ENCODE measurements at places on chromosomes 6 and 20.

GRCh38 chr6:133553652-133554051 is 312.5 kb downstream of the EYA4 start:
- no peak for DNase-seq

DNA sequence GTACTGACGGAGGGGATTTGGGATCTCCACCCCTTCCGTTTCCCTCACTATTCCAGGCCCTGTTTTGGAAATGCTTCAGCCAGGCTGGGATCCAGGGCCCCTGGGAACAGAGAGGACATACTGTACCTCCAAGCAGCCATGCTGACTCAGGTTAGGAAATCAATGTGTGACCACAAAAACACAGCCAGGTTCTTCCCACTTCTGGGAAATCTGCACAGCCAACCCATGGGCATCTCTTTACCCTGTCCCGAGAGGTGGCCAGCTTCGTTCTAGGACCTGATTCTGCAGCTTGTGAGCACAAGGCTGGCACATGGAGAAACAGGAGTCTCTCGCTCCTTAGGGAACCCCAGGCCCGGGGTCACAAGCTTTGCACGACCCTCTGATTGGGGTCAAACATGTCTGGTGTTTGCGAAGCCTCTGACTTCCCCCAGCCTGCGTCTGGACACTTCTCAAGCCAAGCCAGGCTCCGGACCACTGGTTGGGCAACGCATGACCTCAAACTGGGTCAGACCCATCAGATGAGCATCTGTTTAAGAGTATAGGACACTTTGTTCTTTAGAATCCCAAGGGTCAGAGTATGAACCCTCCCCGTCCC is 8.3 kb upstream of the TTPAL start:
- DNase-seq: no peak

GRCh38 chr6:27591699-27592480 is 119.0 kb upstream of the ZNF184 start:
- no peak for DNase-seq

DNA sequence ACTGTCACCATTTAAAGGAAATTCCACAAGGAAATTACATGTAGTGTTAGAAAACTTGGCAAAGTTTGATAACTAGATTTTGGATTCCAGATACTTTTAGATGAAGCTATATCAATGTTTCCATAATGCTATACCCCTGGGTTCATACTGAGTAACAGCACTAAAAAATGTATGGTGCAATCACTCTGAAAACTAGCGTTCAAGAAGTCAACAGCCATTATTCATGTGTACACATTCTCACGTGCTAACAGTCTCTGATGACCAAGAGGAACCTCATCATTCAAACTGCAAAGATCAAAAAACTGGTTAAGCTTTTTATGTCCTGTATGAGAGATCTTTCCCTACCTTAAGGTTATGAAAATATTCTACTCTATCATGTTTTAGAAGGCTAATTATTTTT is 197.6 kb downstream of the GMDS start:
- no peak for DNase-seq

DNA sequence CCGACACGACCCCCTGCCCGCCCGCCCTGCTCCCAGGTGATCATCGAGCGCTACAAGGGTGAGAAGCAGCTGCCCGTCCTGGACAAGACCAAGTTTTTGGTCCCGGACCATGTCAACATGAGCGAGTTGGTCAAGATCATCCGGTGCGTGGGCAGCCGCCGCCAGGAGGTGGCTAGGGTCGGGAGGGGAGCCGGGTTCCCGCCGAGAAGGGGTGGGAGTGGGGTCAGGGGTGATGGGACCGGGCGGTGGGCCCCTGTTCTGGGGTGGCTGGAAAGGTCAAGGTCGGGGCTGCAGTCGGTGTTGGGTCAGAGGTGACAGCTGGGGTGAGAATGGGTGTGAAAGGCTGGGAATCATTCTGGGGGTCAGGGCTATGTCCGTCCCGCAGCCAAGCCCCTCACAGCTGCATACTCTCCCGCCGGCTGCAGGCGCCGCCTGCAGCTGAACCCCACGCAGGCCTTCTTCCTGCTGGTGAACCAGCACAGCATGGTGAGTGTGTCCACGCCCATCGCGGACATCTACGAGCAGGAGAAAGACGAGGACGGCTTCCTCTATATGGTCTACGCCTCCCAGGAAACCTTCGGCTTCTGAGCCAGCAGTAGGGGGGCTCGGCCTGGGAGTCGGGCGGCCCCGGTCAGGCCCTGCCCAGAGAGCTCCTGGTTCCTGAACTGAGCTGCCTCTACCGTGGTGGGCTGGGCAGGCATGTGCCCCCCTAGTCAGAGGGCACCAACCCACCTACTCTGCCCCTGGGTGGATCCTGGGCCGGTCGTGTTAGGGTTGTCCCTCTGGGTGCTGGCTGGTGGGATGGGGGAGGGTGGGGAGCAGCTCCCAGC is 1.0 kb downstream of the MAP1LC3A start:
- no peak for DNase-seq

DNA sequence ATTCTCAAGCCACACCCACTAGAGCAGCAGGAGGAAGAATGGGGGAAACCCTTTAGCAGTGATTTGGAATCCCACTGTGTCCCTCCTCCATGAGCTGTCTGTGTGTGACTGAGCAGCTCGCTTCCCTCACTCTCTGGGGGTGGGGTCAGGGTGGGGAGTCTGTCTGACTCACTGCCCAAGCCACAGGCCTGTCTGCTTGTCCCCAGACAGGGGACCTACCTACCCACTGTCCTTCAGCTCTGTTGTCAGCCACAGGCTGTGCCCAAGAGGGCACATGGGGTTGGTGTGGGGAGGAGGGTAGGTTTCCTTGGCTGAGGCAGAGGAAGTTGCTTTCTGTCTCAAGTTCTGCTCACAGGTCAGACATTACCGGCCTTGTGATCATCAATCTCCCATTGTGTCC is 127.0 kb downstream of the MAFB start:
- DNase-seq: no peak

DNA sequence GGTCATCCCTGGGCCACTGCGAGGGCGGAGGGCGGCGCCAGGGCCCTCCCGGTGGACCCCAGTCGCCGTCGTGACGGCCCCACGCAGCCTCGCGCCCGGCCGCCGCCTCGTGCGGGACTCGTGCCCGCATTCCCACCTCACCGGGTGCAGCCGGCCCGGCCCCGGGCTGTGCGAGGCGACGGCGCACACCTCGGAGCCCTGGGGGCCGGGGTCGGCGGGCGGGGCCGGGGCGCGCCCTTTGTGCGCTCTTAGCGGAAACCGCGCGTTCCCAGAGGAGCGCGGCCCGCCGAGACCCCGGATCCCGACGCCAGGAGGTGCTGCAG is 5.5 kb upstream of the DLL1 start:
- no peak for DNase-seq

- DNase-seq: peak; percentile 47
Measured at GRCh38 chr6:26158581-26159356, 71.5 kb downstream of the HFE start.

GRCh38 chr6:113338644-113339043 is 518.5 kb upstream of the MARCKS start:
- DNase-seq: no peak

DNA sequence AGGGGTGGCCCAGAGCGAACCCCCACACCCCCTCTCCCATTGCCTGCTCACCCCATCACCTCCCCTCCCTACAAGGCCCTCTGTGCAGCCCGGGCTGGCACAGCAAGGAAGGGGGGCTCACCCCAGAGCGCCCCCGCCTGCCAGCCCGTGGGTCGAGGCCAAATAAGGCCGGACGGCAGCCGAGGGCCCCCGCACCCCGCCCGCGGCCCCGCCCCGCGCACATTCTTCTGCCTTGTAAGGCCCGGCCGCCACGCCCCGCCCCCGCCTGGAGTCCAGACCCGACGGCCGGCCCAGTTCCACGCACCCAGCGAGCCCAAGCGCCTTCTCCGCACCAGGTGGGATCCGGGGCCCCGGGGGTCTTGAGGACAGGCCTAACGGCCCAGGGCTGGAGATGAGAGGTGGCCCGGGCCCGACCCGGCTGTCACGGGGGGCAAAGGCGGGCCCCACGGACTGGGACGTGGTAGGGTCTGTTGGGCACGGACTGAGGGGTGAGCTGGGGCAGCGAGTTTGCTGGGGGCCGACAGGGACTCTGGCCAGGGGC is at the start of gene MYL9:
MYL9 (plus strand) TSS at position 293 of the 541 bp plus-strand sequence. CDS start 3,366 bp downstream, outside the sequence.
- DNase-seq: no peak

DNA sequence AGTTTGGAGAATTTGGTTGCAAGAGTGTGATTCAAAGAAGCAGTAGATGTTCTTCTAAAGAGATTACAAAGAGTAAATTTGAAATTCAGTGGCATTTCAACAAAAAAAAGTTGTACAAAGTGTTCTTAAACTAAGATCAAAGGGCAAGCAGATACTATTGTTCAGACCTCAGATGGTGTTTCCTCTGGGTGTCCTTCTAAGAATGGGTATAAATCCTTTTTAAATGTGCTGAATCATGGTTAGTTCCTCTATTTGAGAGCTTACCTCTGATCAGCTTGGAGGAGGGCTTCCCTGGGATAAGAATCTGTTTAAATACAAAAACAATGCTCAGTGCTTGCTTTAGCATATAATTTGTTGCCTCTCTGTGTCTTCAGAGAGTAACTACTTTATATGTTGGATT is 6.3 kb downstream of the BMP6 start:
- DNase-seq: no peak

- peak; percentile 26 for DNase-seq
Measured at GRCh38 chr20:59515013-59515905, 89.1 kb upstream of the PHACTR3 start.

GRCh38 chr6:102761872-102762271 is 1368.4 kb downstream of the GRIK2 start:
- no peak for DNase-seq

DNA sequence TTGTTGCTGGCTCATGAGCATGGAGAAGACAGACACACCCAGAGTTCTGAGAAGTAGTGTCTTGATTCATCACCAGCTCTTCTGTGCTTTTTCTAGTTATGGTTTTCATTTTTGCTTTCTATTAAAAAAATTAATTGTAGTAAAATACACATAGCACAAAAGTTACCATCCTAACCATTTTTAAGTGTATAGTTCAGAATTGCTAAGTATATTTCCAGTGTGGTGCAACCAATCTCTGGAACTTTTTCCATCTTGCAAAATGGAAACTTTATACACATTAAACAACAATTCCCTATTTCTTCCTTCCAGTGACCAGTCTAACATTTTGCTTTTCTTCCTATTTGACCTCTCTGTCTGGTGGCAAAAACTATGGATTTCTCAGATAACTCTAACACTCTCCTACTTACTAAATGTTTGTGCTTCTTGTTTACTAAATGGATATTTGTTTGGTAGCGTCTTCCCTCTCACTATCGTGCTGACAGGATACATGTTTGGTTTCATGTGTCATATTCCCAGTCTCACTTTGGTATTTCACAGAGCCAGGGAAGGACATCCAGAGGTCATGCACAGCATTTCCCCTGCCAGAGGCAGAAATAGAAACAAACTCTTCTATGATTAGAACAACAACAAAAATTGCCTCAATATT is 40.6 kb downstream of the TXLNB start:
- no peak for DNase-seq

- DNase-seq: no peak
Measured at GRCh38 chr20:49890471-49891361, 24.6 kb downstream of the SPATA2 start.

GRCh38 chr6:18527836-18528743 is 140.9 kb downstream of the RNF144B start:
- no peak for DNase-seq

DNA sequence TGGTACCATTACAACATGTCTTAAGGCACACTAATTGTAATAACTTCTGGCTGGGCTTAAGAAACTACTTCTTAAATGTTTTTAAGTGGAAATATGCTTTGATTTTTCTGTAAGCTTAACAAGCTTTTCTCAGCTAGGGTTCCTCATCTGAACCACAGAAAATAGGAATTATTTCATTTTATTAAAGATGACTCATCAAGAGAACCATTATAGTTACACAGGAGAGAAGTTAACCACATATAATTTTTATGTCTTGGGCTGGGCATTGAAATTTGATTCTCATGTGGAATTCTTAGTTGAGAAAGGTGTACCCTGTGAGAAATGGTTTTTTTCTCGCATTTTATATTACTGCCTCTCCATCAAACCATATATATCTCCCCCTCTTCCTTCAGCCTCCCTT is 75.1 kb downstream of the QKI start:
- DNase-seq: no peak

GRCh38 chr6:70149209-70149788 is 153.6 kb downstream of the COL9A1 start:
- no peak for DNase-seq

- no peak for DNase-seq
Measured at GRCh38 chr6:6812427-6812826, 223.9 kb downstream of the LY86 start.

- no peak for DNase-seq
Measured at GRCh38 chr6:148138573-148138972, 204.1 kb upstream of the SASH1 start.

DNA sequence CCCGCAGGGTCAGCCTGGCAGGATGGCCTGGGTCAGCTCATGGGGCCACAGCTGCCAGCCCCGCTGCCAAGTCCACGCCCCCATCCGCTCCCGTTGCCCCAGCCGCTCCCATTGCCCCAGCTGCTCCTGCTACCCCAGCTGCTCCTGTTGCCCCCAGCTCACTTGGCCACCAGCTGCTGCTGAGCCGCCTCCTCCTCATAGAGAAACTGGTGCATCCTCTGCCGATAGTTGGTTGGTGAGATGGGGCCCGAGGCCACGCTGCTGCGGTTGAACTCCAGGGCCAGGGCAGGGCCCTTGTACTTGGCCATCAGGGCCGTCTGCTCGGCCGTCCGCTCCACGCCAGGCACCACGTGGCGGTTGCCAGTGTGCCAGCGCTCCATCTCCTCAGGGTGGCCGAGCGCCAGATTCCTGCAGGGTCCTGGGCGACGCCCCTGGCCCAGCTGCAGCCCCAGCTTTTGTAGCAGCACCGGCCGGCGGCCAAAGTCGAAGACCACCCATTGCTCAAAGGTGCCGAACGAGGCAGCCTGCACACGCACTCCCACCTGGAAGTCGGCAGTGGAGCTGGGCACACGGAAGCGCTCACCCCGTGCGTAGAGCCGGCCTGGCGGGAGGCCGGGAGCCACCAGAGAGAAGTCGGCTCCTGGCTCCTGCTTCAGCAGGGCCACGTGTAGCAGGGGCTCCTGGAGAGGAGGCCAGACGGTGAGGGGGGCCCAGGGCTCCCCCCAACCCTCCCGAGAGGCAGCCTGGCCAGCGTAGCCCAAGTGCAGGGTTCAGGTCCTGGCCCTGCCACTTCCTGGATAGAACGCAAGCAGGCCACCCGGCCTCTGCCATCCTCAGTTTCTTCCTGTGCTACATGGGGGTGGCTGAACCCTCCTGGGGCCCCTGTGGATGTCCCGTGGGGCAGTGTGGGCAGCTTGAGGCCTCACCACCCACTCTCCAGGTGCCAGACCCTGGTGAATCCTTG is 4.8 kb downstream of the HELZ2 start:
- DNase-seq: no peak

GRCh38 chr6:35522660-35523658 is 10.3 kb upstream of the TULP1 start:
- DNase-seq: no peak

- peak; percentile 32 for DNase-seq
Measured at GRCh38 chr20:16528078-16528477, 45.2 kb downstream of the KIF16B start.
